ENCODE measurements at places on chromosomes 1 and 21.

DNA sequence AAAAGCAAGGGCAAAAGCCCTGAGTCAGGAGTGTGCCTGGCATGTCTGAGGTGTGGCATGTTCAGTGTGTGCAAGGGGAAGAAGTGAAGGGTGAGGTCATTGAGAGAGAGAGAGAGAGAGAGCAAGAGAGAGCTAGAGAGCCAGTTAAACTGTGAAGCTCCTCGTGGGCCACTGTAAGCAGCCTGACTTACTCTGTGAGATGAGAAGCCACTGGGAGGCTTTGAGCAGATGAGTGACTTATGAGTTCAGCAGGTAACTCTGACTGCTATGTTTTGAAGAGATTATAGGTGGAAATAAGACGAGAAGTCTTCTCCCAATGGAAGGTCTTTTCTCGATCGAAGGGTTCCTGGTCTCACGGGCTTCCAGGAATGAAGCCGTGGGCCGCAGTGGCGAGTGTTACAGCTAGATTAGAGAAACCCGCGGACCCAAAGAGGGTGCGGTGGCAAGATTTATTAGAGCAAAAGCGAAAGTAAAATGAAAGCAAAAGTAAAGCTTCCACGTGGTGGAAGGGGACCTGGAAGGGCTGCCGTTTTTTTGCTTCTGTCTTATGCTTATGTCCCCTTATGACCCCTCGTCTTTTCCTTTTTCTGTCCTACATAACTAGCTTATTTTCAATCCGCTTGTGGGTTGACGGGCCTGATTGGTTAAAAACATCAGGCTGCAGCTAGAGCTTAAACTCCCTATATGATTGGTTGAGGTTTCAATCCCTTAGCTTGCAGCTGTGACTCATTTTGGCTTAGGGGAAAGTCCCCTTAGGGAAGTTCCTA lies 323.1 kb upstream of the FAM78B start:
- no peak for DNase-seq

GRCh38 chr1:46536527-46536926 lies 14.9 kb downstream of the KNCN start:
- DNase-seq: no peak

DNA sequence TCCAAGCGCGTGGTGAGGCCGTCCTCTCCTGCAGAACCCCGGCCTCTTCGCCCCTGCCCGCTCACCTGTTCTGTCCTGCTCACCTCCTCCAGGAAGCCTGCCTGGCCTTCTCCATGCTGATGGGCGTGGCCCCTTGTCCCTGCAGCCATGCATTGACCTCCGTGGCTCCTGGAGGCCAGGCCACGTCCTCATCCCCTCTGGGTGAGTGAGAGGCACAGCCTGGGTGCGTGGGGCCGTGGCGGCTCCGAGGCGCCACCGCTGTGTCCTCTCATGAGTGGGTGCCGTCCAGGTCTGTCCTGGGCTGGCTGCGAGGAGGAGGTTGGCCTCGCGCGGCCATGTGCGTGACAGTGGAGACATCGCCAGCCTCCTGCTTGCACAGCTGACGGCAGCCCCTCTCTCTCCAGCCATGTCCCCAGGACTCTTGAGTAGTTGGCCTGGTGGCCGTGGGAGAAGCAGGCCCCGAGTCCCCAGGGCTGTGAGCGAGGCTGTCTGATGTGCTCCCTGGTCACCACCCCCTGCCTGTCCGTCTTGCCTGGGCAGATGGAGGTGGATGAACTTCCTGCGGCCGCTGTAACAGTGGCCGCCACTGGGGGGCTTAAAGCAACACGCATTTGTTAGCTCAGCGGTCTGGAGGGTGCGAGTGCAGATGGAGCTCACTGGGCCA lies 58.1 kb downstream of the PRKCZ start:
- DNase-seq: no peak

DNA sequence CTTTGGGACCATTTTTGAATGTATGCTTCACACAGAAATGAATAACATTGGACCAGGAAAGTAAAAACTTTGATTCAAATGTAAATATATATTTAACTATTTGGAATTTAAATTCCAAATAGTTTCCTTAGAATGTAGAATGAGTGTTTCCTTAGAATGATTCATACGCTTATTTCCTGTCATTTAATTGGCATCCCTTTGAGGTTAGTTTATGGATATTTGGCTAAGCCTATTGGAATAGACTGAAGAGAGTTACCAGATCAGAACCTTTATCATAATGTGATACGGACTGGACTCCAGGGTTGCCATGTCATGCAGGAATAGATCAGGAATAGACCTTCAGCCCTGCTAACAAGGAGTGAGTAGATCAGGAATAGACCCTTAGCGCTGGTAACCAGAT lies 133.1 kb downstream of the TNNI3K start:
- DNase-seq: no peak

- DNase-seq: no peak
These were observed 31.3 kb upstream of the BTG2 start for GRCh38 chr1:203273869-203274602.

GRCh38 chr1:234188454-234188792 lies 184.8 kb upstream of the COA6 start:
- DNase-seq: no peak

DNA sequence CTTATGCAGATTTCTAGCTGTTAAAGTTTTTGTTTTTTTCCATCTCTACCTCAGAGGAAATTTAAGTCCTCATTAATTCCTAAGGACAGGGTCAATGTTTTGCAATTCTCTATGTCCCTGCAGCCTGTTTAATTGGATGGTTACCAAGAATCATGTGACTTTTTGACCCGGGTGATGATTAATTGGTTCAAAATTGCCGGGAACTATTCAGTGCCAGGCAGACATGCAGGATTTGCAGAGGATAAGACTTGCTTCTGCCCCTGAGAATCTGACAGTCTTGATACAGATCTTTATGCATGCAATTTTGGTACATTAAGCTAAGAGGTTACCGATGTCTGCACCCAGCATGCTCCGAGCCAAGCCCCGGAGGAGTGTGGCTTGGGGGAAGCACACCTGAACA lies 87.9 kb downstream of the PLPP3 start:
- DNase-seq: peak; percentile 21

- DNase-seq: peak; percentile 91
These were observed 168.4 kb downstream of the ZZZ3 start for GRCh38 chr1:77513839-77514763.

GRCh38 chr1:151935154-151935553 lies 25.8 kb upstream of the THEM4 start:
- no peak for DNase-seq

DNA sequence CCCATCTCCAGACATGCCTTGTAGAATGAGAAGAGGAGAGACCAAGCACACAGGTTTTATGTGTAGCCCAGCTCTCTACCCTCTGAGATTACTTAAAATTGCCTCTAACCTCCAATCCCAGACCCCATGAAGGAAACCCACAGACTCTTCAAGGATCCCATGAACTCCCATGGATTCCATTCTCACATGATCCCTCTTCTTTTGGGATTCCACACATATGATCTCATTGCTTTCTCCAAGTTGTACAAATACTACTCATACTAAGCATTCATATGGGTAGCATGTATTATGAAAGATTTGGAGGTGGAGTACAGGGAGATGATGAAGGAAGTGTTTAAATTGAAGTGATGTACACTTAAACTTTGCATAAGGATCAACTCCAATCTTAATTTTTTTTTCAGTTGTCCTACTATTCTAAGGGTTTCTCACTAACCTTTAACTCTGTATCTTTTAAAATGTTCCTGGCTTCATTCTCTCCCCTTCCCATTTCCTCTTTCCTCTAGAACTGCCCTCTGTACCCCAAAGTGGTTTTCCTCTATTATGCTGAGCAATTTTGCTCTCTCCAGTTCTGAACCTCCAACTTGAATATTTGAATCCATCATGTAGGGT lies 41.6 kb downstream of the MFSD2A start:
- no peak for DNase-seq

DNA sequence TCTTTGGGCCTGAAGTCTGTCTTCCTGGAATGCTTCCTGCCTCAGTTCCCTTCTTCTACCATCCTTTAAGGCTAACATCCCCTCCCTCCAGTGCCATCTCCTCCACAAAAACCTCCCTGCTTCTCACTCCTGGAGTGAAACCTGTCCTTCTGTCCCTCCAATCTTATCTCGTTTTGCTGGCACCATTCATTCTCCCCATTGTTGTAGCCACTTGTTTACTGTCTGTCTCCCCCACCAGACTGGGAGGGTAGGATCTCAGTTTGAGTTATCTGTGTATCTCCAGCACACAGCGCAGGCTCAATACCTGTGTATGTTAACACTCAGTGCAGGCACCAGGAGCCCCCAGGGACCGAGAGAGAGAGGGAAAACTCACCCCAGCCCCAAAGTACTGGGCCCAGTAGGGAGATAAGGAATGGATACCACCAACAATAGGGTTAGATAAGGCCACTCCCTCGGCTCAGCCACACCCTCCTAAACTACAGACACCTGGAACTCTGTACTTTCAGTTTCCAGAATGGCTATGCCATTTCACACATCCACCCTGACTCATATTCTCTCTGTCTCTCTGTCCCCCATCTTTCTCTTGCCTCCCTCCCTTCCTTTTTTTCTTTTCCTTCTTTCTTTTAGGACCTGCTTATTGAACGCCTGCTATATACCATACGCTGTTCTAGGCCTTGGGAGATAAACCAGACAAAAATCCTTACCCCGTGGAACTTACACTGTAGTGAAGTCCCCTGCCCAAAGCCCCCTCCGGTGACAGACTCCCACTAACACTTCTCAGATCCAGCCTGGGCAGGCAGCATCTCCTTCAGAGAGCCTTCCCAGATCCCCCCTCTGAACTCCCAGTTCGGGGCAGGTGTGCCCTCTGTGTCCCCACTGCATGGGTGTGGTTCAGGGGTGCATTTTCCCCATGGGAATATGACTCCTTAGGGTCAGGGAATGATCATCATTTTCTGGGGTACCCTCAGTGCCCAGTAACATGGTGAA lies 3.3 kb upstream of the SSBP3 start:
- DNase-seq: no peak

DNA sequence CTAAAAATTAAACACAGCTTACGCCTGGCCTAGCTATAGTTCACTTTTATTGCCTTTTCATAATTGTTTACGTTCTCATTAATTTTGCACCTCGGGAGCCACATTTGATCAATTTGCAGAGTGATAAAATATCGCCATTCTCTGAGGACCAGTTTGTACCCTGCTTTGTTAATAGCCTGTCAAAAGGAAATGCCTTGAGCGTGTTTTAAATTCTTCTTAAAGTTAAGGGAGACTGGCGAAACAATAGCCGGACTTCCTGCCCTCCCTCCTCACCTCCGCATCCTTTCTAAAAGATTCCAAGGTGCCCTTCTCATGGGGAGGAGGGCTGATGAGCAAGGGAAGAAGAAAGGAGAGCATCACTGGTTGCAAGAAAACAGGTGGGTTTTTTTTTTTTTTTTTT lies 271.6 kb downstream of the KCNJ6 start:
- no peak for DNase-seq

DNA sequence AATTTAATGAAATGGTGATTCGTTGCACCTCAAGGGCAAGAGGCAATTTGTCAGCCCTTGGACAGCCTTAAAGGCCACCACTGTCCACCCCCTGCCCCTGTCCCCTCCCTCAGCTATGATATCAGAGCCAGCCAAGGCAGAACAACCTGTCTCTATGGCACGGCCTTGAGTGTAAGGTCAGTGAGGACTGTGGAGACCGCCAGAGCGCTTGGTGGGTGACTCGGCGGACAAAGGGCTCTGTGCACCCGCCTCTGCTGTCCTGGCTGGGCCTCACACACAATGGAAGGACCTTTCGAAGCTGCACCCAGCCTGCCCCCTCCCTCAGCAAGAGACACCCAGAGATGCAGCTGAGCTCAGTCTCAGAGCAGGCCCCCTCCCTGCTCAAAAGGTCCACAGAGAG lies 50.6 kb downstream of the SDC3 start:
- no peak for DNase-seq

- DNase-seq: peak; percentile 34
These were observed 48.0 kb upstream of the ZC3H11B start for GRCh38 chr1:219660666-219661463.

DNA sequence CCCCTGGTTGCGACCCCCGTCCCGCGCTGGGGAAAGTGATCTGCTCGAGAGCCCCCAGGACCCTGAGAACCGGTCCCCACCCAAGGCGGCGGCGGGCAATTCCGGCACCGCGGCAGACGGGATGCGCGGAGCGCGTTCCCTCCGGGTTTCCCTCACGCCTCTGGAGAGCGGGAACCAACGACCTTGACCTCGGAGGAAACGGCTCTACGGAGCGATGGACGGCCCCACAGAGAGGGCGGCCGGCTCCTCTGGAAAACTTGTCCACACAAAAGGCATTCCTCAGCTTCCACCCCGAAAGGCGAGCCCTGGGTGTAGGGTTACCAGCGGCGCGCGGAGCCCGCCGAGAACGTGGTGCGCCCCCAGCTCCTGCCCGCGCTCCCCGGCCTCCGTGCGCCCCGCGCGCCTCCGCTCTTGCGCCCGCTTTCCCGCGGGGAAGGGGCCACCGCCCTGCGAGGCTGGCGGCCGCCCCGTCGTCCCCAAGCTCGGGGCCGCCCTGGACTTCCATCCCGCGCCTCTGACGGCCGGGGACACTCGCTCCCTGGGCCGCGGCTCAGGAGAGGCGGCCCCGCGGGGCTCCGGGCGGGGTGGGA lies 391 bp upstream of the KIAA1614 start:
- DNase-seq: no peak

GRCh38 chr1:53658489-53659230 lies 80.3 kb downstream of the GLIS1 start:
- DNase-seq: no peak

GRCh38 chr1:88612292-88612691 lies 71.8 kb upstream of the PKN2 start:
- no peak for DNase-seq

GRCh38 chr1:25619101-25619890 lies 2.7 kb downstream of the MAN1C1 start:
- DNase-seq: no peak

DNA sequence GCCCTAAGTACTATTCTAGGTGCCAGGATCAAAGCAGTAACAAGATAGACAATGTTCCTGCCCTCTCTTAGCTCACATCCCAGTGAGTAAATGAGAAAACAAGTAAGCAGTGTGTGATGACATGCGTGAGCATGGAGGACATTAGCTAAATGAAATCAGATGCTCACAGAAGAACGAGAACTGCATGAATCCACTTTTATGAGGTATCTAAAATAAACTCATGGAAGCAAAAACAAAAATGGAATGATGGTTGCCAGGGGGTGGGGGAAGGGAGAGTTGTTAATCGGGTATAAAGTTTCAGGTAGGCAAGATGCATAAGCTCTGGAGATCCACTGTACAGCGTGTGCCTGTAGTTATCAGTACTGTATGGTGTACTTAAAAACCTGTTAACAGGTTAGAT lies 195.1 kb downstream of the HHAT start:
- DNase-seq: peak; percentile 62

DNA sequence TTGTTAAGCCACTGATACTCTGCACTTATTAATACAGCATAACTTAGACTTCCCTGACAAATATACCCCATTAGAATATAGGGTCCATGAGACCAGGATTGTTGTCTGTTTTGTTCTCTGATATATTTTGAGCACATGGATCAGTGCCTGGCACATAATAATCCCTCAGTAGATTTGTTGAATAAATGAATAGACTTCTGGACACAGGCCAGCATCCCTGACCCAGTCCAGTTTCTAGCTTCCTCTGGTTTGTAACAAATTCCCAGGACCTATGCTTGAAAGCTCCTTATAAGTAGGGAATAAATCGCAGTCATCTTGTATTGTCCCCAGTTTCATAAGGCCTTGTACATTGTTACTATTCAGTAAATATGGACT lies 58.2 kb upstream of the GADD45A start:
- no peak for DNase-seq

GRCh38 chr1:182704677-182705076 lies 20.3 kb upstream of the RGS8 start:
- DNase-seq: no peak

GRCh38 chr1:114224196-114224907 lies 70.7 kb upstream of the SYT6 start:
- DNase-seq: no peak

GRCh38 chr1:182229921-182230491 lies 161.6 kb downstream of the GLUL start:
- no peak for DNase-seq

GRCh38 chr1:219088778-219089557 lies 84.7 kb upstream of the LYPLAL1 start:
- DNase-seq: peak; percentile 78
